ENCODE measurements at places on chromosomes 1 and 21.
A peak's percentile ranks its signal among the peaks of the same experiment; 100 is the strongest.

- peak; percentile 47 for DNase-seq
Measured at GRCh38 chr1:9449110-9449627, 90.1 kb upstream of the SLC25A33 start.

DNA sequence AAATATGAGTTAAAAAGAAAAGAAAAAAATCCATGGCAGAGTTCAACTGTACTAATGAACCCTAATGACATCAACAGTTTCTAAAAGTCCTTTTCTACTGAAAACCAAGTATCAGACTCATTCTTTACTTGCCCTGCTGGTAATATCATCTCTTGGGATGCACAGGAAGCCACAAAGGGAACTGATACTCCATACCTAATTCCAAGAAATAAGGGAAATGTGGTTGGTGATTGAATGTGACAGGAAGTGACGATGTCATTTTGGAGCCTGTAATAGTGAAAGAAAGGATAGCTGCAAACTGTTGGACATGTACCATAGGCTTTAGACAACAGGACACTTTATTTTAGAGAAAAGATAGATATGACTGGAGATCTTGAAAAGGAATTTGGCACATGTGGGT lies 98.7 kb upstream of the VAV3 start:
- no peak for DNase-seq

- DNase-seq, result no peak
Measured at GRCh38 chr1:60863131-60863530, 219.2 kb upstream of the NFIA start.

- no peak for DNase-seq
Measured at GRCh38 chr21:22277341-22277740, 1279.1 kb downstream of the NCAM2 start.

DNA sequence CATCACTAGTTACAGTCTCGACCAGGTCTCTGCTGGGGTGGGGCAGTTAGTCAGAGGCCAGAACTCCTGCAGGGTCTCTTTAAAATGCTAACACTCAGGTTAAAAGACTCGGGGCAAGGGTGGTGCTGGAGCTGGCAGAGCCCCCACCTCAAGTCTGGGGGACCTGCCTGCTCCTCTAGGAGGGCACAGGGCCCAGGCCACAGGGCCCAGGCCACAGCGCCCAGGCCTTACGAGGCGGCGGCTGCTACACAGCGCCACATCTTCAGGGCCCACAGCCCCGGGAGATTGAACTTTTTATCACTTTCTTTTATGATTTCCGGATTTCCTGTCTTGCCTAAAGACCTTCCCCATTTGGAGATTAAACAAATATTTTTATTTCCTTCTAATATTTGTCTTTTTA lies 10.4 kb downstream of the MPZ start:
- DNase-seq, result no peak

- peak; percentile 24 for DNase-seq
Measured at GRCh38 chr1:186806477-186806876, 22.3 kb upstream of the PLA2G4A start.

DNA sequence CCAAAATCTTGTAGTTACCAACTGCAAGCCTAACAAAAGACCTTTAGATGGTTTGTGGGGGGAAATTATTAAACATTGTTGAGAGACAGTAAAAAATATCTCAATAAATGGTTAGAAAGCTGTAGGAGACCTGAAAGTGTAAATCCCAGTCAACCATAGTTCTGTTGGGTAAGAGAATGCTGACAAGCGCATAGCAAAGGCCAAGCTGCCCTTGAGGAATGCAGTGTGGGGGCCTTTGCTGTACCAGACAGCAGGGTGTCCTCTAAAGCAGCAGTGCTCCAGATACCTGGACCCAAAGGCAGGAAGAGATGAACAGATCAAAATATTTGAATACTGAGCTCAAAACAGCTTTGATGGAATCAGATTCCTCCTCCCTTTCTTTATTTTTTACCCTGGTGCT lies 54.6 kb downstream of the OBSCN start:
- DNase-seq, result no peak

- no peak for DNase-seq
Measured at GRCh38 chr1:55359611-55360010, 144.4 kb upstream of the USP24 start.

- no peak for DNase-seq
Measured at GRCh38 chr1:164753521-164754077, 194.6 kb downstream of the PBX1 start.

GRCh38 chr1:40663324-40664166 lies 1.9 kb downstream of the RIMS3 start:
- no peak for DNase-seq

DNA sequence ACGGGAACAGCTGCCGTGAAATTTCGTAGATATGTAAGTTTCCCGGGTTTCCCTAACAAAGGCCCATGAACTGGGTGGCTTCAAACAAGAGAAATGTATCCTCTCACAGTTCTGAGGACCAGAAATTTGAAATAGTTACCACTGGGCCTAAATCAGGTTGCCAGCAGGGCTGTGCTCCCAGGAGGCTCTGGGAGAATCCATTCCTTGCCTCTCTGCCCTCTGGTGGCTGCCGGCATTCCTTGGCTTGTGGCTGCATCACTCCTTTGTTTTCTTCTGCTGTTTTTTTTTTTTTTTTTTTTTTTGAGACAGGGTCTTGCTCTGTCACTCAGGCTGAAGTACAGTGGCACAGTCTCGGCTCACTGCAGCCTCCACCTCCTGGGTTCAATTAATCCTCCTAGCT lies 23.7 kb downstream of the UMODL1 start:
- no peak for DNase-seq

GRCh38 chr1:65079941-65080340 lies 68.1 kb upstream of the AK4 start:
- DNase-seq, result peak; percentile 50

- peak; percentile 66 for DNase-seq
Measured at GRCh38 chr1:231106347-231106746, 55.5 kb upstream of the TRIM67 start.

DNA sequence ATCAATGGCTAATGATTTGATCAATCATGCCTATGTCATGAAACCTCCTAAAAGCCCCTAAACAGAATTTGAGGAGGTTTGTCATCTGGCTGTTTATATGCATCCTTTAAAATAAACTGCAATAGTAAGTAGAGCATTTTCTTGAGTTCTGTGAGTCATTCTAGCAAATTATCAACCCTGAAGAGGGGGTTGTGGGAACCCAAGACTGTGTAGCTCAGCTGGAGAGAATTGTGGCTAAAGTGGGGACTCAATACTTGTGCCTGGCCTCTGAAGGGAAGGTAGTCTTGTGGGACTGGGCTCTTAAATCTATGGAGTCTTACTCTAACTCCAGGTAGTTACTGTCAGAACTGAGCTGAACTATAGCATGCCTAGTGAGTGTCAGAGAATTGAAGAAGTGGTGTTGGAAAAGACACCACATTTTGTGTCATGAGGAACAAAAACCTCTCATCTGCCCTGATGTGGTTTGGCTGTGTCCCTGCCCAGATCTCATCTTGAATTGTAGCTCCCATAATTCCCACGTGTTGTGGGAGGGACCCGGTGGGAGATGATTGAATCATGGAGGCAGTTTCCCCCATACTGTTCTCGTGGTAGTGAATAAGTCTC lies 402.4 kb downstream of the USH2A start:
- DNase-seq, result no peak

GRCh38 chr1:9251501-9251900 lies 16.9 kb downstream of the H6PD start:
- DNase-seq, result no peak

GRCh38 chr21:29771491-29772066 lies 168.2 kb downstream of the GRIK1 start:
- no peak for DNase-seq

DNA sequence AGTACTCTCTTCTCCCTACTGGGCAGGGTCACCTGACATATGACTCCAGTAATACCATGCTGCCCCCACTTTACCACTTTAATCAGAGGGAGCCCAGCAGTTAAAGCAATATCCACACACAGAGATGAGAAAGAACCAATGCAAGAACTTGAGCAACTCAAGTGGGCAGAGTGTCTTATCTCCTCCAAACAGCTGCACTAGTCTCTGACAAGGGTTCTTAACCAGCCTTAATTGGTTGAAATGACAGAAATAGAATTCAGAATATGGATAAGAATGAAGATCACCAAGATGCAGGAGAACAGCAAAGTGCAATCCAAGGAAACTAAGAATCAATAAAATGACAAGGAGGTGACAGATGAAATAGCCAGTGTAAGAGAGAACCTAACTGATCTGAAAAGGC lies 91.0 kb downstream of the KCNT2 start:
- no peak for DNase-seq

GRCh38 chr21:16571594-16571993 lies 841.8 kb downstream of the USP25 start:
- no peak for DNase-seq

DNA sequence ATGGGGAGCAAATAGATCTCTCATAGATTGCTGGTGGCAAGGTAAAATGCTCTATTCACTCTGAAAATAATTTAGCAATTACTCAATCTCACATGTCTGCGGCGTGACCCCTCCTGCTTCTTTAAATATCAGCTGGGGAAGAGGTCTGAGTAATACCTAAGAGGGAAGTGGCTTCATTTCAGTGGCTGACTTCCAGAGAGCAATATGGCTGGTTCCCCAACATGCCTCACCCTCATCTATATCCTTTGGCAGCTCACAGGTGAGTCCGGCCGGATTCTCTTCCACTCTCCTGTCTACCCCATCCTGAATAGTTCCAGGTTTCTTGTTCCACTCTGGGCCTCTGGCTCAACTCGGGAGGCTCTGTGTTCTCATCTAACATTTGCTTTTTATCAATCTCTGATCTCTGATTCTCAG lies at the start of gene SLAMF7:
SLAMF7 (plus strand) TSS at position 150 of the 414 bp plus-strand sequence; CDS start at position 205, 55 bp downstream.
- no peak for DNase-seq

DNA sequence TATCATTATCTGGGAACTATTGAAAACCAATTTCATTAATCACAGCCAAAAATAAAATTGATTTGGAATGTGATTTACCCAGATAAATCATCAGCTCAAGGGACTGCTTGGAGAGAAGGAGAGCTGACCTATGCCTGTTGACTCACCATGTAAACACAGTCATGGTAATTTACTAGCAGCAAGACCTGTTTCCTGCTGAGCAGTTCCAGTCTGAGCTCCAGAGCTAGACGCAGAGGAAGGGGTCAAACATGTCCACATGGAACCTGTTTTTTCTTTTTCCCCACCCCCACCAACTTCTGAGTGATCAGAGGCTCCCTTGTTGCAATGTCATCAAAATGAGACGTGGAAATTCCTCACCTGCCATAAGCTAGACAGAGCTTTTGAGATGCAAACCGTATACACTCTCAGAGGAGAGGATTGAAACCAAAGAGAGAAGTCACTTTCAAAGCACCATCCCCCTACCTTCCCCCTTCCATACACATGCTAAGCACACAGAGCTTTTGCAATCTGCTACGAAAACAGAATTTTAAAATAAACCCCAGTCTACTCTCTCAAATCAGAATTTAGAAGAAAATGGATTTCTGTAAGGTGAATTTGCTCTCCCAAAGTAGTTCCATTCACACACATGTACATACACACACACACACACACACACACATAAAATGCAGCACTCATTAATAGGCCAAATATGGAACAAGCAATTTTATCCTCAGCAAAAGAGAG lies 55.9 kb upstream of the PTGFRN start:
- peak; percentile 65 for DNase-seq

DNA sequence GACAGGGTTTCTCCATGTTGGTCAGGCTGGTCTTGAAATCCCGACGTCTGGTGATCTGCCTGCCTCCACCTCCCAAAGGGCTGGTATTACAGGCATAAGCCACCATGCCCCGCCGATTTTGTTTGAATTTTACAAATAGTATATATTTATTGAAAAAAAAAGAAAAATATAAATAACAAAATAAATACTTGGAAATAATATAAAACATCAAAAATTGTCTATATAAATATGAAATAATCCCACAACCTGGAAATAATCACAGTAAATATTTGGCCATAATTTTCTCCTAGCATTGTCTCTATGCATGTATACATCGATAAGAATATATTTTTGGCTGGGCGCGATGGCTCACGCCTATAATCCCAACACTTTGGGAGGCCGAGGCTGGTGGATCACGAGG lies 2.7 kb upstream of the PLOD1 start:
- DNase-seq, result no peak

DNA sequence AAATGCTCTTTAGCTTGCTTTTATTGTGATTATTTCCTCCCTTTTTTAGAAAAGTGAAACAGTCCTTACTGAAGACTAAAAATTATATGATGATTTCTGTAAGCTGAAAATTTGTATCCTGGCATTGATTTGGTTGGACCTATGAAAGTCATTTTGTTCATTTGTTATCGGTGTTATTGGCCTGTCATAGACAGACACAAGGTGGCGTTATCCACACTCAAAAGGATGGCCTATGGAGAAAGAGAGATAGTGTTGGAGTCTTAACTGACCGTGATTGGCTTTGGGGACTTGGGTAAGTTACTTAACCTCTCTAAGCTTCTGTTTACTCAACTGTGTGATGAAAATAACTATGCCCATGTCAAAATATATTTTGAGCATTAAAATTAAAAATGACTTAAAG lies 203.6 kb upstream of the CHODL start:
- no peak for DNase-seq

DNA sequence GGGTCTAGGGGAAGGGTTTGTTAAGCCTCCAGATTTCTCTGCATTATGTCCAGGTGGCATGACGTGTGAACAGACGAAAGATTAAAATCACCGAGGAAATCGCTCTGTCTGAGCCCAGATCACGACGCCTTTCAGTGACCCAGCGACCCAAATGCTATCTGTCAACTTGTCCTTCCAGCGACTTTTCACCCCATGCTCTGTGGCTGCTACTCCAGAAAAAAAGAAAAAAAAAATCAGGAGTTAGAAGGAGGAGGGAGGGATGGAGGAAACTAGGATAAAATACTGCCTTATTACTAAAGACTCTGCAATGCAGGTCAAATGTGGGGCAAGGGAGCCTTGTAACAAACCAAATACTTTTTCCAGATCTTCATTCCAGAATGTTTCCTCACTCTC lies 352.0 kb downstream of the NUF2 start:
- peak; percentile 23 for DNase-seq

DNA sequence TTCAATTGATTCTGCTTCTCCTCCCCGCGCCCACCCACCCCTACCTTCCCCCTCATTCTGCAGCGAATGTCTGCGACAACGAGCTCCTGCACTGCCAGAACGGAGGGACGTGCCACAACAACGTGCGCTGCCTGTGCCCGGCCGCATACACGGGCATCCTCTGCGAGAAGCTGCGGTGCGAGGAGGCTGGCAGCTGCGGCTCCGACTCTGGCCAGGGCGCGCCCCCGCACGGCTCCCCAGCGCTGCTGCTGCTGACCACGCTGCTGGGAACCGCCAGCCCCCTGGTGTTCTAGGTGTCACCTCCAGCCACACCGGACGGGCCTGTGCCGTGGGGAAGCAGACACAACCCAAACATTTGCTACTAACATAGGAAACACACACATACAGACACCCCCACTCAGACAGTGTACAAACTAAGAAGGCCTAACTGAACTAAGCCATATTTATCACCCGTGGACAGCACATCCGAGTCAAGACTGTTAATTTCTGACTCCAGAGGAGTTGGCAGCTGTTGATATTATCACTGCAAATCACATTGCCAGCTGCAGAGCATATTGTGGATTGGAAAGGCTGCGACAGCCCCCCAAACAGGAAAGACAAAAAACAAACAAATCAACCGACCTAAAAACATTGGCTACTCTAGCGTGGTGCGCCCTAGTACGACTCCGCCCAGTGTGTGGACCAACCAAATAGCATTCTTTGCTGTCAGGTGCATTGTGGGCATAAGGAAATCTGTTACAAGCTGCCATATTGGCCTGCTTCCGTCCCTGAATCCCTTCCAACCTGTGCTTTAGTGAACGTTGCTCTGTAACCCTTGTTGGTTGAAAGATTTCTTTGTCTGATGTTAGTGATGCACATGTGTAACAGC lies 339.9 kb downstream of the NTNG1 start:
- no peak for DNase-seq
